ENCODE measurements at places on chromosomes 12 and 14. TPM values are rescaled to one million over a fixed set of nuclear protein-coding genes. Genes with fewer than 3 reads are reported as not detected.

DNA sequence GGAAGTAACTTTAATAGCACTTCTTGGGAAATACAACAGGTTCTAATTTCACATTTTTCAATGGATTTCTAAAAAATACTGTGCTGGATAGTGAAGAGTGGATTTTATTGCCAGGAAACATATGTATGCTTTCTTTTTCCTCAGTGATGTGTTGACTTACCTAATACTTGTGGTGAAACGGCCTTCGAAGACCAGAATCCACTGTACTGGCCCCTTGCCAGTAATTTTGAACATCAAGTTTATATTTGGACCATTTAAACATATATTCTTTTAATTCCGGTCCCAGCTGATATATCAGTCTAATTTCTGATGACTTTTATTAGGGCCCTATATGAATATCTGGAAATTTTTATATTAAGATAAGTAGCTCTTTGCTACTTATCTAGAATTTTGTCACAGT lies 1.8 kb downstream of the MSRB3 start:
- H3K4me1 ChIP-seq = no peaks in the 10 kb centered on the region
- no peak for DNase-seq
- H3K4me3 ChIP-seq = no peak overlapping the region
- H3K36me3 ChIP-seq = no peaks in the 10 kb centered on the region

DNA sequence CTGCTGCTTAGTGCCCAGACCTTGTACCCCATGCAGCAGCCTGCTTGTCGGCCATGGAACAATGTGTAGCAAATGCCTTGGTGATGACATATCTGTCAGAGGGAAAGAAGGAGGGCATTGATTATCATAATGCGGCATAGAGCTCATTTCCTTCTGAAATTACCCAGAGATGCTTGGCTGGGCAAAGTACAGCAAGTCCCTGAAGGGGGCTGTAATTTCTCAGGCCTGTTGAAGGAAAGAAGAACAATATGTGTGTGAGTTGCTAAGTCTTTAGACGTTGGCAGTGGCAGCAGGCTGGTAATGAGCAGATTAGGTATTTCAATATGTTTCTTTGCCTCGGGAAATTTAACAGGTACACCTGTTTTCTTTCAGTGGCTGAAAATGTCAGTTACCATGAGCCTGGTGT lies 128.6 kb downstream of the CRADD start:
- no peaks in the 10 kb centered on the region for H3K36me3 ChIP-seq
- no peak for DNase-seq
- H3K27ac ChIP-seq = no peak overlapping the region
- H3K4me3 ChIP-seq = no peak overlapping the region

Gene RASAL1
- total RNA-seq = 1.7 TPM

DNA sequence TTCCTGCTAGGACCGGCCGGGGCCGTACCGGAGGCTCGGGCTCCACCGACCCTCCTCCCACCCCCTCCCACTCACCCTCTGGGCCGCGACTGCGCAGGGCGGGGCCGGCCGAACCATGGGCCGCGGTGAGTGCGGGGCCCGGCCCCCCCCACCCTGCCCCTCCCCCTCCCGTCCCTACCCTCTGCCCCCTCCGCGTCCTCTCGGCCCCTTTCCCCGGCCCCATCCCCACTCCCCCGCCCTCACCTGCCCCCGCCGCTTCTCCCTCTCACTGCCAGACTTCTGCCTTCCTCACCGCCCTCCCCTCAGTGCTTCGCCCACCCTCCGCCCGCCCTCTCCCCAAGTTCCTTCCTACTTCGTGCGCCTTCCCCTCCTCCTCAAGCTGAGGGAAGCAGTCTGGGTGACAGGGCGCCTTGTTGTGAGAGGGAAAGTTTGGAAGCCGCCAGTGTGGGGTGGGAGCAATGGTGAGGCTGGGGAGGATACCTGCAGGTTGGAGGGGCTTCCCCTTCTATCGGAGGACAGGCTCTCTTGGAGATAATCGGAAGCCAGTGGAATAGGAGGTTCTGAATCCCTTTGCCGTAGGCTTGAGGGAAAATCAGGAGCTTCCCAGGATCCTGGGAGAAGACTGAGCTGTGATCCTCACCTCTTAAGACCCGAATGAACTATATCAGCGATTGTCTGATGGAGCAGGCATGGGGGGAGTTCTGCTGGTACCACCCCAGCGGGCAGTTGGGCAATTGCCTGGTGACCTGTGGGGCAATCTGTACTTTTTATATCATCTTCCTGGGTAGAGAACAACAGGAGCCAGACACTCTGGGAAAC lies 472 bp downstream of the MBD6 start:
- H3K4me1 ChIP-seq = peaks cover 54% of the 10 kb centered on the region
- no peaks in the 10 kb centered on the region for H3K27me3 ChIP-seq
- H3K27ac ChIP-seq = peak overlapping the region; percentile 99
- peak overlapping the region; percentile 71 for H3K4me3 ChIP-seq
- DNase-seq = peak; percentile 58

GRCh38 chr12:16524378-16524777 lies 81.6 kb downstream of the LMO3 start:
- H3K27ac ChIP-seq = no peak overlapping the region
- no peaks in the 10 kb centered on the region for H3K27me3 ChIP-seq
- no peak overlapping the region for H3K4me3 ChIP-seq
- no peaks in the 10 kb centered on the region for H3K4me1 ChIP-seq
- H3K36me3 ChIP-seq = no peaks in the 10 kb centered on the region

GRCh38 chr12:52317468-52318052 lies 3.6 kb downstream of the KRT83 start:
- H3K27me3 ChIP-seq = peaks cover 33% of the 10 kb centered on the region
- no peaks in the 10 kb centered on the region for H3K36me3 ChIP-seq
- no peaks in the 10 kb centered on the region for H3K4me1 ChIP-seq
- no peak for DNase-seq
- H3K4me3 ChIP-seq = no peak overlapping the region

Gene SYCP3
- 0.76 TPM for total RNA-seq

GRCh38 chr12:127121494-127122084 lies 1145.4 kb upstream of the TMEM132C start:
- DNase-seq = no peak
- no peaks in the 10 kb centered on the region for H3K4me1 ChIP-seq
- H3K27me3 ChIP-seq = no peaks in the 10 kb centered on the region
- H3K36me3 ChIP-seq = no peaks in the 10 kb centered on the region

GRCh38 chr12:120301962-120302815 lies at the start of gene SIRT4:
Gene SIRT4 (plus strand): TSS chr12:120302321. CDS start chr12:120303562, 1,241 bp downstream.
- H3K27me3 ChIP-seq = no peaks in the 10 kb centered on the region
- DNase-seq = peak; percentile 96
- no peaks in the 10 kb centered on the region for H3K36me3 ChIP-seq
- H3K4me1 ChIP-seq = no peaks in the 10 kb centered on the region

- H3K27ac ChIP-seq = no peak overlapping the region
- DNase-seq = no peak
- H3K36me3 ChIP-seq = no peaks in the 10 kb centered on the region
- H3K4me3 ChIP-seq = no peak overlapping the region
- peaks cover 6% of the 10 kb centered on the region for H3K4me1 ChIP-seq
Measured at GRCh38 chr12:92075425-92075914, 70.2 kb downstream of the BTG1 start.

- H3K36me3 ChIP-seq = no peaks in the 10 kb centered on the region
- no peak overlapping the region for H3K27ac ChIP-seq
- H3K4me3 ChIP-seq = no peak overlapping the region
- no peaks in the 10 kb centered on the region for H3K4me1 ChIP-seq
- no peak for DNase-seq
- no peaks in the 10 kb centered on the region for H3K27me3 ChIP-seq
Measured at GRCh38 chr12:58537278-58537677, 383.0 kb downstream of the LRIG3 start.

Data from thymus (tissue), 14 donors.